A172 (cell line): ENCODE measurements at places on chromosomes 12 and 14.

GRCh38 chr12:124527861-124528561 lies 39.4 kb downstream of the NCOR2 start:
- DNase-seq = no peak

DNA sequence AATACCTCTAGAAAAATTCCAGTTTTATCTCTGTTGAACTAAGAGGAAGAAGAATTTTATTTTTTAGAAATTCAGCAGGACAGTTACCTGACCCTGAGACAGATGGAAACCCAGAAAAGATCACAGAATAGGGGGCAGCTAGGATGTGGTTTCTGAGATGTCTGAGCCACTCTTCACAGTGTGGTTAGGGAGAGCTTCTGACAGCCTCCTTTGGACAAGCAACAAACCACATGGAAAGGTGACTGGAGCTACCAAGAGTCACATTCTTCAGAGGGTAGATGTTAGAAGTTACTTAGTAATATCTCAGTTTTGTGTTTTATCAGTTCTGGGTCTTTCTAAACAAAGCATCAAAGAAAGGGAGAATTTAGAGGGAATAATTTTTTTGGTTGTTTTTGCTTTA lies 117.3 kb upstream of the NAP1L1 start:
- no peak for DNase-seq

GRCh38 chr14:81302638-81303037 lies 81.9 kb upstream of the GTF2A1 start:
- DNase-seq = no peak

DNA sequence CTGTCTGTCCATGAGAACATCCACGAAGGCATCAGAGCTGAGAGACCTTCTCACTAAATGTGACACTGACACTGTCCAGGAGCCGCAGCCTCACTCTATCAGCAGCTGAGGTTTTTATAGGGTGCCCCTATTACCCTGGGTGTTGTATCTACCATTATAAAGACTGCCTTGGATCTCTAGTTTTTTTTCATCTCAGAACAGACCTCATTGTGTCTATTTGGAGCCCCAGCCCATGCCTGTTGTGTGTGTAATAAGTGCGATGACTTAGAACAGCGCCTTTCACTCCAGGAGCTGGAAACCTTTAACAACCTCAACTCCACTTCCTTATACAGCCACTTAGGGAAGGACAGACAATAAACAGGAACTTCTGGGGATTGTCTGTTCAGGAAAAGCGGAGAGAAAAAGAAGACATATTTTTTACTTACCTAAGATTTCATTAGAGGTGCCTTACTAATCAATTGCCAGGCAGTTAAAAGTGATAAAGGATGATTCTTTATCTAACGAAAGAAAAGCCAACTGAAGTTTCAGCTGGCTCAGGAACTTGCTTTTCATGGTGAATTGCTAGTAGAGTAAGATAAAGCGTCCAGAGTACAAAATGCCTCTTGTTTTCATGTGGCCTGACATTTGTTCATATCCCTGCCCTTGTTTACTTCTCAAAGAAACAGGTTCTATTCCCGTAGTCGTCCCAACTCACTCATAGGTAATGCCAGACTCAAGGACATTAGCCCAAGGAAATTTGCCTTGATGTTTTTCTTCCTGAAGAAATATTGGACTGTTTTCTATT lies 420.6 kb downstream of the RAD51B start:
- DNase-seq = no peak

DNA sequence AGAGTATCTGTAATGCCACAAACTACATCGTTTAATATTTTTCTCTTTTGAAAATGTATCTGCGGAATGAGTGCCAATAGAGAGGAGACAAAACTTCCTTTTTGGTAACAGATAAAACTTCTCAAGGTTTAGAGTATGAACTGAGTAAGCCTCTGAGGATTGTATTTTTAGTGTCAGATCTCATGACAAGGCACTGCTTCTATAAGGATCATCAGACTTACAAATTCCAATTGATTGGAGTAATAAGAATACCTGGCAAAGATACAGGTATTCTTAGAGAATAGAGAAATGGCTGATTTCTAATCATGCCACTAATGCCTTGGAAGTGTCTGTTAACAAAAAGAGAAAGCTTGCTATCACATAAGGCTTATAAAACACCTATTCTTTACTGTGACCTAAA lies 45.3 kb downstream of the SLC35F4 start:
- DNase-seq = no peak

DNA sequence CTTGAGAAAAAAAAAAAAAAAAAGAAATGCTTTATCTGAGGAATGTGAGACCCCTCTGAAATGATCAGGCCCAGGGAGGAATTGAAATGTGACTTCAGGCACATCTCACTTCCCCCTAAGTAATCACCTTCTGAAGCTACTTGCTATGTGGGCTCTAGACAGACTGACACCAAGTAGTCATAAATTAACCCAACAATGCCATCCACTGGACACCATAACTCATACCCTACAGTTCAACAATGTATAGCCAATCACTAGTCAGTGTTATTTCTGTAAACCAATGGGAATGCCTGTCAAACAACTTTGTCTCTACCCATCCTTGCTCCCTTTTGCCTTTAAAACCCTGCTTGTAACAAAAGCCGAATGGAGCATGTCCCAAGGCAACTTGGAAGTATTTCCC lies 182.7 kb upstream of the TMPO start:
- DNase-seq = no peak

DNA sequence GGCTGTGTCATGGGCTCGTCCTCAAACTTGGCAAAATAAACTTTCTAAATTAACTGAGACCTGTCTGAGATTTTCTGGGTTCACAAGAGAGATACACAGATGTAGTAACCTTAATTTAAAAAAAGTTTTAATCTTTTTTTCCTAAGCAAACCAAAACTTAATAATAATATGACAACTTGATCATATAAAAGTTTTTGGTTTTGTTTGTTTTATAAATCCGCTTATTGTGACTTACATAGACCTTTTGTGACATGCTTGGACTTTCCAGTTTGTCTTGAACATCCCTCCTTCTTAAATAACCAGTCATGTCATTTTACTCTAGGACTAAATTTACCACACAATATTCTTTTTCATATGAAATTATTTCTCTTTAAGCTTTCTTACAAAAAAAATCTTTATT lies 8.5 kb downstream of the RDH12 start:
- DNase-seq = no peak

DNA sequence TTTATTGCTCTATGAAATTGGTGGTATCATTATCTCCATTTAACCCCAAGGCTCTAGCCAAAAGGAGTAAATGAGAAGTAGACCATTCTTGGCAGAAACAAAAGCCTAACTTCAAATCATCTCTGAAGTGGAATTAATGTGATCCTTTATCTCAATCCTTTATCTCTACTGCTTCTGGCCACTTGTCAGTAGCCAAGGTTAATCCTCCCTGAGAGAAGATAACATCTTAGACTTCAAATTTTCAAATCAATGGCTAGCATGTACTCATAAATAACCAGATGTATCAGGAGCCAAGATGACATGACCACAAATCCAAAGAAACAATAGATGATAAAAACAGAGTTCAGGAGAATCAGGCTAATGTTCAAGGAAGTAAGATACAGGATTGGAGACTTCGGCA lies 123.1 kb upstream of the RASSF8 start:
- DNase-seq = no peak

DNA sequence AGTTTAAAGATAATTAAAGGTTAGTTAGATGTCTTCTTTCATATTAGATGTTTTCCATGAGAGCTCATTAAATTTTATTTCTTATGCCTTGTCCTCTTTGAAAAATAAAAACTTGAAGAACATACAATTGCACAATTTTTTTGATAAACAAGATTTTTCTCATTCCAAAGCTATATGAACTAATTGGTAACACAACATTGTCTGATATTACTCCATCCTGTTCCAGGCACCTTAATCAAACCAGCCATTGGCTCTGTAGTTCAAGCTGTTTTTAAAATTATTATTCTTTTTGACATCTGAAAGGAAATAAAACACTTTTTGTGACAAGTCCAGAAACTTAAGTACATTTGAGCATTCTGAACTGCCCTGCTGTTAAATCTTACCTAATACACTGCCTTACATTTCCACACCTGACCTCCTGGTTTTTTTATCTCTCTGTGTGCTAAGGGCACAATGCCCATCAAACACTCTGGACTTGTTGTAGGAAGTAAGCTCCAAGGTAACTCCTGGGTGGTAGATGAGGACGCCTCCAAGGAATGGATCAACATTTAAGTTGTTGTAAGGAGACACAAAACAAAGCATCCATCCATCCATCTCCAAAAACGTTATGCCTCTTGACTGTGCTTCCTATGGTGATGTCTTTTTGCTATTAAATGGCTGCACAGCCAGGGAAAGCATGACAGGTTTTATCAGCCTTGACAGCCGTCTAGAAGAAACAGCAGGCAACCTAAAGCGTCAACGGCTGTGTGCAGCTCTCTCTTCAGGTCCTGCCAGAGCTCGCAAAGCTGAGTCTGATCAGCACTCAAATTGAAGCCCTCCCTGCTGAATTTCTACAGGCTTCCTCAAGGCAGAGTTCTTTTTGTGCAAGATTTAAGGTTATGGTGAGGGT lies 449.9 kb upstream of the FLRT2 start:
- DNase-seq = no peak

- DNase-seq = no peak
Observed at GRCh38 chr12:49260166-49260565, 4.7 kb upstream of the TUBA1C start.

DNA sequence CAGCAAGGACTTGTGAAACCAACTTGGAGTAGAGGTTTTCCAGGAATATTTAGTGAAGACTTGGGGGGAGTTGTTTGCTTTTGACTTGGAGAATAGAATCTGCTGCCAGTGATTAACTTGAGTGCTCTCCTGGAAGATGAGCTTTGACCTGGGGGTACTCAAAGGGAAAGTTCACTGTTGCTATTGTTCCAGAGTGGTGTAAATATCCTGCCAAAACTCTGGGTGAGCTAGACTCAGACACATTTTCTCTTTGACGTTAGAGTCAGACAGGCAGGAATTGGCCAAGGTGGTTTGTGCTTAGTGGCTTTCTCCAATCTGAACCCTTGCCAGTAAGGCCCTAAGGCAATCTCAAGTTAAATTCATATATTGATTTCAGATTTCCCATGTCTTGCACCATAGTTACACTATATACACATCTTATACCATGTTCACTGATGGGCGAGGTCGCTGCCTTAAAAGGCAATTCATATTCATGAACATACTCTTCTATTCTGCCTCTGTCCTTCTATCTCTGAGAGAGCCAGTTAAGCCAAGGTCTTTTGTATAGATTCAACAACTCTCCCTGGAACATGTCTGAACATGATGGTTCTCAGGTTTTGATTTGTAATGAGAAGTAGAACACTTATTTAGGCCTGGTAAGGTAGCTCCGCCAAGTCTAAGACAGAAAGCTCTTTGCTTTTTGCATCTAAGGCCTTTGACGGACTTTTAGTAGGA lies 204.6 kb upstream of the SLC38A2 start:
- no peak for DNase-seq

- peak; percentile 79 for DNase-seq
Observed at GRCh38 chr14:70754991-70755390, 54.3 kb downstream of the MAP3K9 start.

DNA sequence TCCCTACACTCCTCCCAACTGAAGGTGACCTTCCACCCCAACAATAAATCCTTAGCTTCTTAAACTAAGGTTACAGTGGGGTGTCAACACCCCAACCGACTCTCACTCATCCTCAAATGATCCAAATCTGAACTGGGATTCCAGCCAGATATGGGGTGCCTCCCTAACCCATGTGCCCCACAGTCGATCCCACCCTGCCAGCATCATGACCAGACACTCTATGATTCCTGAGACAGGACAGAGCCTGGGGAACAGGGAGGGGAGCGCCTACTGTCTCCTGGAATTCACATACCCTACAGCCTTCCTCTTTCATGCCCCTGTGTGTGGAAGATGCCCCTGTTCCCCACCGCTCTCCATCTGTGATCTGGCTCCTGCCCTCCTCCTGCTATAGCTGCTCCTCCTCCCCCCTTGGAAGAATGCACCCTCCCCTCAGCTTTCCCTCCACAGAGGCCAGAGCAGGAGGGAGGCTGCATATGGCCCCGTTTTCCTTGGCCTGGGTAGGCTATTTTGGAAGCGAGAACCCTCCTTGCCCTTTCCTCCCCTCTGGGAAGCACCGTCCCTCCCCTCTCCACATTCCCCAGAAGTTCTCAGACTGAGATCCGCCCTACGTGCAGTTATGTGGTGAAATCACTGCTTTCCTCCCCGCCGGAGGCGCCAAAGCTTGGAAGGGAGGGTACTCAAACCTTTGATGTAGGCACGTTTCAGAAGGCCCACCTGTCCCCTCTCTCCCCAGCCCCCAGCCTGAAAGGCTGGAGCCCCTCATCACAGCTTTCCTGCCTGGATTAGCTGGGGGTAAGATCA lies 48.0 kb downstream of the SMUG1 start:
- no peak for DNase-seq

- DNase-seq = no peak
Observed at GRCh38 chr12:66320996-66321395, 18.7 kb downstream of the HELB start.
